ENCODE measurements at places on chromosomes 5 and 9.

DNA sequence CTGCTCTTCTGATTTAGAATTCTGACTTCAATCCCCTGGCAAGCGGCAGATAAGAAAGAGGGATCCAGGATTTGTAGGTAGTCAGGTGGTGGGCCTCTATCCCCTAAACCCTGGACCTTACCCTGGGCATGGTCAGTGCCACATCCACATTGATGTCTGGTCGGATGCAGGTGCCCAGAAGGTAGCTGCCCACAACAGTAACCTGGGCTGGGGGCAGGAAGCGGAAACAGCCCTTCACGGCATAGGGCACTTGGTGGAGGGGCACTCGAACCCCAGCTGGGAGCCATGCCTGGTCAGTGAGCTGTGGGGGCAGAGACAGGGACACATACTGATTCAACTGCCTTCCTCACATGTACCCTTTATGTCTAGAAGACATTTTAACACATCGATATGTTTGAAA lies 3.8 kb downstream of the NOL6 start:
- DNase-seq = no peak

DNA sequence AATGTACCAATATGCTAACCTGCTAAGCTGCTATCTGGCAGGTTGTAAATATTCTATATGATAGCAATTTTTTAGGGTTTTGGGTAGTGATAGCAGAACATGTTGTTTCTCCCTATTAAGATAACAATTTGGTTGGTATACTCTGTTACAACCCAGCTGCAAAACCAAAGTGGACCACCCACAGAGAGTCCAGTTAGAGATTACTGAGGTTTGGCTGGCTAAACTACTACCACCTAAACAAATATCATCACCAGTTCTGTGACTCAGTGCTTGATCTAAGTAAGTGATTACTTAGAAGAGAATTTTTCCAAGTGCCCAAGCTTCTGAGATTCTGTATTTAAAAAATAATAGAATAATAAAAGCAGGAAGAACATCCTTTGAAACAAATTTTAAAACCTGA lies 72.3 kb downstream of the XRCC4 start:
- no peak for DNase-seq

GRCh38 chr9:2597483-2597882 lies 24.1 kb upstream of the VLDLR start:
- no peak for DNase-seq

DNA sequence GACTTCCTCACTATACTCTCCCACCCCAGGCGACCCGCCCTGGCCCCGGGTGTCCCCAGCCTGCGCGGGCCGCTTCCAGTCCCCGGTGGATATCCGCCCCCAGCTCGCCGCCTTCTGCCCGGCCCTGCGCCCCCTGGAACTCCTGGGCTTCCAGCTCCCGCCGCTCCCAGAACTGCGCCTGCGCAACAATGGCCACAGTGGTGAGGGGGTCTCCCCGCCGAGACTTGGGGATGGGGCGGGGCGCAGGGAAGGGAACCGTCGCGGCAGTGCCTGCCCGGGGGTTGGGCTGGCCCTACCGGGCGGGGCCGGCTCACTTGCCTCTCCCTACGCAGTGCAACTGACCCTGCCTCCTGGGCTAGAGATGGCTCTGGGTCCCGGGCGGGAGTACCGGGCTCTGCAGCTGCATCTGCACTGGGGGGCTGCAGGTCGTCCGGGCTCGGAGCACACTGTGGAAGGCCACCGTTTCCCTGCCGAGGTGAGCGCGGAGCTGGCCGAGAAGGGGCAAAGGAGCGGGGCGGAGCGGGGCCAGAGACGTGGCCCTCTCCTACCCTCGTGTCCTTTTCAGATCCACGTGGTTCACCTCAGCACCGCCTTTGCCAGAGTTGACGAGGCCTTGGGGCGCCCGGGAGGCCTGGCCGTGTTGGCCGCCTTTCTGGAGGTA lies 2.1 kb downstream of the CA9 start:
- peak; percentile 93 for DNase-seq

DNA sequence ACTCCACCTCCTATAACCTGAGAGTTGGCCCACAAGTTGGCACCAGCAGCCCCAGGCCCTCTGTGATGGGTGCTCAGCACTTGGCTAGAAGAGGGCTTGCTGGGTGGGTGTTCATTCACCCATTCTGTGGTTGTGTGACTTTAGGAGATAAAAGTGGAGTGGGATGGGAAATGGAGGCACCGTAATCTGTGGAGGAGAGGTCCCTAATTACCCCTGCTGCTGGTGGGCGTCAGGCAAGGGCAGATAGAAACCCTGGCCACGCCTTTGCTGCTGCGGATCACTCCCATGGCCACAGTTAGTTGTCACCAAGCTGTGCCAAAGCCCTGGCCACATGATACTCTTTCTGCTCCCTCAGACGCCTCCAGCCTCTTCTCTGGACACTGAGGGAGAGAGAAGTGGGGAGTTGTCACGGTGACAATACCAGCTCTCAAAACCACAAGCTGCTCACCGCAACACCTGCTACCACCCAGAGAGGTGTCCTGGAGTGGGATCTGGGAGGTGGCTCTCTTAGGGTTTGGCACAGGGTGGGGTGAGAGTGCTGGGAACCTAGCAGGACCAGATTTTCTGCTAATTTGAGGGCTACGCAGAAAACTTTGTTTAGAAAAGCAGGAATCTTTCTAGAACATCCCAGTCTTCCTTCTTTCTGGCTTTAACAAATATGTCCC lies 12.0 kb upstream of the NEUROG1 start:
- DNase-seq = no peak

DNA sequence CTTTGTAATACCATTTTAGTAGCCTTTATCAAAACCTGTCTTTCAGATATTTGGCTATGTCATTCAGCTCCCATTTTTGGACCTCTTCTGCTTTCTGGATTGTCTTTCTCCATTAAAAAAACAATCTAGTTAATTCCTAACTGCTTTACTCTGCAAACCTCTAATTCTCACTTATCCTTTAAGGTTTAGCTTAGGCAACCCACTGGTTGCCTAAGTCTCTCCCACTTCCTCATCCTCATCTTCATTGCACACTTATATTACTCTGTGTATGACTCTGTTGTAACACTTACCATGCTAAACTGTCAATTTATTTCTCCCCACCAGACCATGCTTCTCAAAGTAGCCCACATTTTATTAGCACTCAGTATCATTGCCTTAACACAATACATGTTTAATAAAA lies 205.0 kb upstream of the DMRTA1 start:
- no peak for DNase-seq

- no peak for DNase-seq
These were observed 98.5 kb downstream of the MRPS27 start for GRCh38 chr5:72221541-72221940.

GRCh38 chr5:15008476-15008875 lies 136.9 kb upstream of the ANKH start:
- peak; percentile 52 for DNase-seq

GRCh38 chr9:20511686-20512085 lies 110.6 kb downstream of the MLLT3 start:
- DNase-seq = no peak

DNA sequence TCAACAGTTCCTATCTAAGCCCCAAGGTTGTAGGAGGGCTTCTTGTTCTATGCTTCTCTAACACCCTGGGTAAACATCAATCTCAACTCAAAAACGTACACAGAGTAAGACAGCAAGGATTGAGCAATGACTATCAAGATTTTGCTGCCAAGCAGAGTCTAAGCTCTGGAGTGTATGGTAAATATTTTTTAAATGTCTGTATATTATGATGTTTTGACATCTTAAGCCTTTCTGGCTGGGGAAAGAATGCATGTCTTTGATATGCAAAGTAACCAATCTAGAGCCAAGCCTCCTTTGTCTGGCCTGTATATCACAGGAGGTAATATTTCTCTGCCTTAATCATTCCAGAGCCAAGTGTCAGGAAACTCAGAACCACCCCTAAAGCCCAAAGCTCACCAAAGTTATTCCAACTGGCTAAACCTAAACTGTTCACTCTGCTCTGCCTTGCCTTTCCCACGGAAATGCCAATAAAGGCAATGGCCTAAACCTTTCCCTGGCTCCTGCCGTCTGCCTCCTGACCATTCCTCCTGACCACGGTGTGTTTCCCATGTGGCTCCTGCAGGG lies 45.2 kb downstream of the YIPF5 start:
- no peak for DNase-seq

GRCh38 chr5:160903551-160903950 lies 51.5 kb upstream of the ATP10B start:
- no peak for DNase-seq

DNA sequence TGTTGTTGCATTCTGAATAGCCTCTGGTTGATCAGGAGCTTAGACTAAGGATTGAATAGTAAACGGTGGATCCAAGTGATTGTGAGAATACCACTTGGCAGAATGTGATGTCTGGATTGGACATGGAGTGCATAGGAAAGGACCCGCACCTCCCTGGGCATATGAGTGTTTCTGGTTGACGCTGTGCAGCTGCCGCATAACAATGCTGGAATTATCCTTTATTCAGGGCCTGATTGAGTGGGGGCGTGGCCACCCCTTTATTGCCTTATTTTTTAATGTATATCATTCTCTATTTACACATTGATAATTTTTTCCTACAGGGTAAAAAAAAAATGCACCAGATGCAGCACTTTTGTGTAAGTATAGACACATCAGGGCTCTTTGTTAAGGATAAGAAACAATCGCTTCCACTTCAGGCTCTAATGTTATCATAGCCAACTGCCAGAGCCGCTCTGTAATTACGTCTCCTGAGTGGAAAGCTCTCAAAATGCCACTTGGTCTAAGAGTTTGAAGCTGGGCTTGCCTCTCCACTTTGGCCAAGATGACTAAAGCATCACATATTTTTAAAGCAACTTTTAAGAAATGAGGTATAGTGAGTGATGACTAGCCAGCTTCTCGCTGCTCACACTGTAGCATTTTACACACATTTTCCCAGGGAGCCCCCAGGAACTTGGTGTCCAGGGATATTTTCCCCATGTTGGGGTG lies 5.7 kb downstream of the FGD3 start:
- no peak for DNase-seq

- DNase-seq = no peak
These were observed 8.4 kb downstream of the ADAMTSL1 start for GRCh38 chr9:18482371-18482770.

- no peak for DNase-seq
These were observed 6.6 kb downstream of the SPATA31E1 start for GRCh38 chr9:87889065-87889881.

- DNase-seq = no peak
These were observed 36.0 kb downstream of the SH3GL2 start for GRCh38 chr9:17614903-17615302.

DNA sequence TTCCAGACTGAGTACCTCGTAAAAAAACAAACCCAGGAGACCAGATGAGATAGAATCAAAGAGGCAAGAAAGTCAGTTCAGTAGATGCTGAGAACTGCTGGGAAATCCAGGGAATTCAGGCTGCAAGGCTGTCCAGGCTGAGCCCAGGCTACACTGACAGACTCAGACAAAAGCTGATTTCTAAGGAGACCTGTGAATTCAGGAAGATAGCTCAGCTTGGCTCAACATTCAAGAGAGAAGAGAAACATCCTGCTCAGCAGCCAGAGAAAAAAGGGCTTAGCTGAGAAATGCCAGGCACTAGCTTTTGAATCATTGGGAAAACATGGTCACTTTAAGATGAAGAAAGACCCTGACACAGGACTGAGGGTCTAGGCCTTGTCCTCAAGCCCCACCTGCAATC lies 118.2 kb upstream of the SLC44A1 start:
- DNase-seq = no peak

GRCh38 chr5:168291964-168292785 lies 730 bp downstream of the WWC1 start:
- peak; percentile 66 for DNase-seq

GRCh38 chr5:62331921-62332320 lies 25.9 kb downstream of the KIF2A start:
- no peak for DNase-seq

GRCh38 chr5:131533836-131534235 lies 101.2 kb downstream of the RAPGEF6 start:
- DNase-seq = no peak

DNA sequence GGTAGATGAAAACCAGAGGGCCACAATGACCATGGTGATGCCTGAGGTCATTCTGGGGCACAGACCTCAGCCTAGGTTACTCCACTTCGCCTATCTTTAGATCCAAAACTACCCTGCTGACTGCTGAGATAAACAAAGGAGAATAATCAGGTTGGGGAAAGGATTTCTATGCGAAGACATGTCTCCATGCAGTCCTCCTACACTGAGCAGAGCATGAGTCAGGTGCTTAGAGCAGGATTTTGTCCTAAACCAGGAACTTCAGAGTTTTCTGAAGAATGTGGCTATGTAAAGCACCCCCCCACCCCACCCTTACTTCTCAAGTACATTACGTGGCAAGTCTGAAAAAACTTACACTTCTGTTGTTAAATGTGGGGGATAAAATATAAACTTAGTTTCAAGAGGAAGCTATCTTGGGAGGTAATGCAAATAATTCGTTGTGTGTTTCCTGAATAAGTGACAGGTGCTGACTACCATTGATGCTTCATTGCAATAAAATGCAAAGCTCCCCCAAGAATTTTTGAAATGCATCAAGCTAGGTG lies 19.4 kb downstream of the PDCD1LG2 start:
- no peak for DNase-seq

DNA sequence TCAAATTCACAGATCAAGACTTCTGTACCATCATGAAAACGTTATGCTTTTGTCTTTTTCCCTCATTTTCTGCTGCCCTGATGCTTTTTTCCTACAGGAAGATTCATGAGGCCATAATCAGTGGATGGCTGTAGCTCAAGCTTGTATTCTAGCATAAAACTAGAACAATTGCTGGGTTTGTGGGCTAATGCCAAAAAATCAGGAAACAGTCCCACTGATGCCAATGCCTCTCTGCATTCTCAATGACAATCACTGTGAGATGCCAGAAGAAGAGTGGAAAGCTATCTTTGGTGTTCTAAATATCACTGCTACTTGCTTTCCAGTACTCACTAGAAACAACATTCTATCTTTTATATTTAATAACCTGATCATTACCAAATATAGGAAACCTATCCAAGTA lies 33.3 kb upstream of the FAM170A start:
- DNase-seq = no peak

- no peak for DNase-seq
These were observed 69.0 kb upstream of the FST start for GRCh38 chr5:53411388-53411787.

- no peak for DNase-seq
These were observed 342.5 kb upstream of the ACTBL2 start for GRCh38 chr5:57825031-57825686.

DNA sequence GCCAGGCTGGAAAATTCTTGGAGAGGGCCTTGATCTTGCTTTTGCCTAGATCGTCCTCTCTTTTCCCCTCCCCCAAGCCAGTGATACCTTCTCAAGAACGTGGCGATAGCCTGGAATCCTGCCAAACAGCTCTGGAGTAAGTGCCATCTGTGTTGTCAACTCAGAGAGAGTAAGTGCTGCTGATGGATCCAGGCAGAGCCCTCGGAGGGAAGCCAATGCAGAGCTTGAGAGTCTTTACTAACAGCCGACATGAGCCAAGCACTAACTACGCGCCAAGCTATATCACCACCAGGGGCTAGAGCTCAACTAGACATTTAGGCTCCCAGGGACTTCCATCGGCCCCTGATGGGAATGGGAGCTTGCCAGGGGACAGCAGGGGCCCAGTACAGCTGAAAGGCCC lies 17.6 kb downstream of the RAPGEF1 start:
- DNase-seq = no peak

All from H9 (cell line).